ENCODE measurements at places on chromosomes 3 and 15. TPM values are rescaled to one million over a fixed set of nuclear protein-coding genes. Genes with fewer than 3 reads are reported as not detected.

Gene APOD
- 13.3 TPM for polyA plus RNA-seq

Gene FAM227B
- 18.8 TPM for polyA plus RNA-seq

Gene VILL
- polyA plus RNA-seq = 9.9 TPM

Gene IQCH
- 10.0 TPM for polyA plus RNA-seq

Gene NOX5
- 1.5 TPM for polyA plus RNA-seq

Gene IFT57
- 93.3 TPM for polyA plus RNA-seq

Gene B2M
- 799 TPM for polyA plus RNA-seq

Gene FETUB
- polyA plus RNA-seq = 0.28 TPM

Gene RPL35A
- 1,507 TPM for polyA plus RNA-seq

Gene CDC25A
- 14.1 TPM for polyA plus RNA-seq

Gene ILDR1
- polyA plus RNA-seq = 7.4 TPM

Gene COL6A6
- 2.9 TPM for polyA plus RNA-seq

Gene PLA2G4D
- 0.07 TPM for polyA plus RNA-seq

Gene KLHDC8B
- polyA plus RNA-seq = 41.1 TPM

Gene CAV3
- 0.48 TPM for polyA plus RNA-seq

Gene TUSC2
- polyA plus RNA-seq = 22.0 TPM

Gene CDHR4
- polyA plus RNA-seq = 0.28 TPM

Gene RPS17
- 1,751 TPM for polyA plus RNA-seq

Gene PGBD4
- 2.6 TPM for polyA plus RNA-seq

Gene CCK
- not detected for polyA plus RNA-seq

Gene SLC35G2
- 5.1 TPM for polyA plus RNA-seq

Gene TRIM59
- polyA plus RNA-seq = 25.9 TPM

Gene B4GALT4
- 37.2 TPM for polyA plus RNA-seq

Data from left kidney (tissue), 8 donors.